ENCODE measurements at places on chromosomes 16 and 17.

DNA sequence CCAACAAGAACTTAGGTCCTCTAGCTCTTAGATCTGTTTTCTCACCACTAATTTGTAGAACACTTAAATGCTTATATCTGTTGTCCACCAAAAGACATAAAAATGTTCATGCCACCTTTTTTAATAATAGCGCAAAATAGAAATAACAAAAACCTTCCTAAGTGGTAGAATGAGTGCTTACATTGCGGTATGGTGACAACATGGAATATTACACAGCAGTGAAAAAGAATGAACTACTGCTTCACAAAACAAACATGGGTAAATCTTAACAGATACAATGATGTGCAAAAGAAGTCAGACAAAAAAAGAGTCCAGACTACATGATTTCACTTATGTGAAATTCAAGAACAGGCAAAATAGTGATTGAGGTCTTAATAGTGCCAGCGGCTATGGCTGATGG lies 351.1 kb downstream of the CA10 start:
- DNase-seq = no peak

DNA sequence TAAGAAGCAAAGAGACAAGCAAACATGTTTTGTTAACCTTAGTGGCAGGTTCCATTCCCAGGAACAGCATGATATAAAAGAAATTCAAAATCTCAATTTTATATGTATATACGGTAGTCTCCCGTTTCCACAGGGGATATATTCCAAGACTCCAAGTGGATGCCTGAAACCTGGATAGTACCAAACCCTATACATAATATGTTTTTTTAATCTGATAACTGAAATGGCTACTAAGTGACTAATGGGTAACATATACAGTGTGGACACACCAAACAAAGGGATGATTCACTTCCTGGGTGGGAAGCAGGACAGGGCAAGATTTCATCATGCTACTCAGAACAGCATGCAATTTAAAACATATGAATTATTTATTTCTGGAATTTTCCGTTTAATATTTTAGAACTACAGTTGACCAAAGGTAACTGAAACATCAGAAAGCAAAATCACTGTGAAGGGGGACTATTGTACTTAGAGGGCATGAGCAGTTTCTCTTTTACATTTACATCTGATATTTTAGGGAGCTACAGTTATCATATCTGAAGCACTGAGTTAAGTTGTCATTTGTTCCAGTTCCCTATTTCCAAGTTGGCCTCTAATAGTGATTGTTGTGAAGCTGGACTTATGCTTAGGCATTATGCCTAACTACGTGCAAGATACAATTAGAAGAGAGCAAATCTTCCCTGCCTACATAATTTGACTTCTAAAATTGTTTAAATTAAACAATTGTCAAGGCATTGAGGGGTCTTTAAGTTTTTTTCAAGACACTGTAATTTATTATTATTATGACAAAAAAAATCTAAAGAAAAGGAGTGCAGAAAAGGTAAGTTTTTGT lies 34.1 kb upstream of the ABCA6 start:
- no peak for DNase-seq

DNA sequence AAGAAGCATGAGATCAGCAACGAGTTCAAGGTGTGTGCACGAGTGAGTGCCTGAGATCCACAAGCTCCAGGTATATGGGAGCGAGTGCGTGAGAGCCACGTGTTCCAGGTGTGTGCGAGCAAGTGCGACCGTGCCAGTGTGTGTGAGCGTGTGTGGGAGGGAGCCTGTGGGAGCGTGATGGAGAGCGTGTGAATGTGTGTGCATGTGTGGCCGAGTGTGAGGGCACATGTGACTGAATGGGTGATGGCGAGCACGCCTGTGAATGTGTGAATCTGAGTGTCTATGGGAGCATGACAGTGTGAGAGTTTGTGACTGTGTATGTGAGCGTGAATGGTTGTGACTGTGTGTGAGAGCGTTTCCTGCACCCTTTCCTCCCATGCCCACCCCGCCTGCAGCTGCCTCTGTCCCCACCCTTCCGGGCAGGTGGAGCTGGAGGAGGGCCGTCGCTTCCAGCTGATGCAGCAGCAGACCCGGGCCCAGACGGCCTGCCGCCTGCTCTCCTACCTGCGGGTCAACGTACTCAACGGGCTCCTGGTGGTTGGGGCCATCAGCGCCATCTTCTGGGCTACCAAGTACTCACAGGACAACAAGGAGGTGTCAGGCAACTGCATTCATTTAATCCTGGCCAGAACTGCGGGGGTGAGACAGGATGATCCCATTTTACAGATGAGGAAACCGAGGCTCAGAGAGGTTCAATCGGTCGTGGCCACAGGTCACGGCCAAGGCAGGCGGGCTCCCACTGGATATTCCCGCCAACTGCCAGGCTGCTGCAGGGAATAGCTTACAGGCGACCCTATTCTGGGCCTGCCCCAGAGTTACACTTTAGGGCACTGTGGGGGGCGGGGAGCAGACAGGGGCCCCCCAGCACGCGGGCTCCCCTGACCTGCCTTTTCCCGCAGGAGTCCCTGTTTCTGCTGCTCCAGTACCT lies 3.7 kb downstream of the TMC8 start:
- DNase-seq = peak; percentile 64

- DNase-seq = no peak
Measured at GRCh38 chr17:64685705-64686104, 23.6 kb upstream of the SMURF2 start.

DNA sequence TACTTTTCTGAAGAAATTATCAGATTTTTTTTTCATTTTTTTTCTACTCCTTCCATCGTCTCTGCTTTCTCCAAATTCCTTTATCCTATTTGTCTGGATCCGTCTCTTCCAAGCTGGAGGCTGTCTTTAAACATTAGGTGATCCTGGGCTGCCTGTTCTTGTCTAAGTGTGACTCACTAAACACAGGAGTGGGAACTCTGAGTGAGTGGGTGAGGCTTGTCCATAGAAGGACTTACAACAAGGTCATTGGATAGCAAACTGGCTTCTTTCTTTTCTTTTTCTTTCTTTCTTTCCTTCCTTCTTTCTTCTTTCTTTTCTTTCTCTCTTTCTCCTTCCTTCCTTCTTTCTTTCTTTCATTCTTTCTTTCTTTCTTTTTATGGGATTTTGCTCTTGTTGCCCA lies 18.2 kb downstream of the ALOX15 start:
- DNase-seq = no peak

- no peak for DNase-seq
Measured at GRCh38 chr17:28950752-28951427, 428 bp downstream of the PHF12 start.
